ENCODE measurements at places on chromosomes 12 and 14.
A peak's percentile ranks its signal among the peaks of the same experiment; 100 is the strongest.

DNA sequence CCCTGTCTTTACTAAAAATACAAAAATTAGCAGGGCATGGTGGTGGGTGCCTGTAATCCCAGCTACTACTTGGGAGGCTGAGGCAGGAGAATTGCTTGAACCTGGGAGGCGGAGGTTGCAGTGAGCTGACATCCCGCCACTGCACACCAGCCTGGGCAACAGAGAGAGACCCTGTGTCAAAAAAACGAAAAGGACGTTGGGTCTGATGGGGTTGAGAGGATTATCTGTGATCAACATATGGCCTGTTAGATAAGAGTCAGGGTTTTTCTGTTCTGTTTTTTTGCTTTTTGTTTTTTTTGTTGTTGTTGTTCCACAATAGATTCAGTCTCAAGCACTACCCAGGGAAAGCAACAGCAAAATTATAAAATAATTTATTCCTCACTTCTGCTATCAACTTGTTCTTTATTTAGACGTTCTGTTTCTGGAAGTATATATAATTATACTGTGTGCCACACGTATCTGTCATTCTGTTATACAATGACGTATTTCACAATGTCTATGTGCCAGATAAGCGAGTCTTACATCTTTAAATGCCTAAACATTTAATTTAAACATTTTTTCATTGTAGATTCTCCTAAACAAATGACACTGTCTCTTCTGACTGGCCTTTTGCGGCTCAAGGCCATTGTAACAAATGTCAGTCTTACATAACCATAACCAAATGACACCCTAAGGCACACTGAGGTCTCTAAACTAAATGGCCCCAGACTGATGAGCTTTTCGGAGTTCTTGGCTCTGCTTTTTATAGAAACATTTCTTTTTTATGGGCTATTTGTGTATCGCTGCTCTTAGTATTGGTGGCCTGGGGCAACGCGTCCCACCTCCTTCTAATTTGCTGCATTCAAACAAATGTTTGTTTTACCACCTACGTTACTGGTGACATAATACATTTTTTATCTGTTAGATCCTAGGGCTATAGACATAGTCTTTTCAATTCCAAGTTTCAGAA, 7.2 kb upstream of the P2RX4 start:
- peak; percentile 58 for DNase-seq

DNA sequence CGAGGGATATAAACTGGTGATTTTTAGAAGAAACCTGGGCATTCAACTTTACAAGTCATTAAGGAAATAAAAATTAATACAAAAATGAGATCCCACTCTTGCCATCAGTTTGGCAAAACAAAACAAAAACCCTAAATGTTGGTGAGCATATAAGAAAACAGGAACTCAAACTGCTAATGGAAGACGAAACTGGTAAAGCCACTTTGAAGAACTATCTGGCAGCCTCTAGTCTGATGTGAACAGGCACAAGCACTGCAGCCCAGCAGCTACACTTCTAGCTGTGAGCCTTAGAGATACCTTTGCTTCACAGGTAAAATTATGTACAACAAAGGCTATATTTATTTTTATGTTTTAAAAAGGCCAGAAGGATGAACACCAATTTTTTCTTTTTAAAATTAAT, 459.6 kb downstream of the ZFP36L1 start:
- no peak for DNase-seq

DNA sequence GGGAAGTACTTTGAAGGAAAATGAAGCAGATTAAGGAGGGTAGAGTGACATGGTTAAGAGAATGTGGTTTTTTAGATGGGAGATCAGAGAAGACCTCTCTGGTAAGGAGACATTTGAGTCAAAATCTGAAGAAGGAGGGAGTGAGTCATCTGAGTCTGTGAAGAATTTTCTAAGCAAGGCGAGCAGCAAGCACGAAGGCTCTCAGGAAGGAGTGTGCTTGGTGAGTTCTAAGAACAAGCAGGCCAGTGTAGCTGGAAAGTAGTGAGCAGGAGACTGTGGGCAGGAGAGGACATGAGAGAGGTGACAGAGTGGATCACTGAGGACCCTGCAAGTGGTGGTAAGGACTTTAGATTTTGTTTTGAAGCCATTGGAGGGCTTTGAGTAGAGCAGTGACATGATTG, 76.3 kb upstream of the FUT8 start:
- no peak for DNase-seq

DNA sequence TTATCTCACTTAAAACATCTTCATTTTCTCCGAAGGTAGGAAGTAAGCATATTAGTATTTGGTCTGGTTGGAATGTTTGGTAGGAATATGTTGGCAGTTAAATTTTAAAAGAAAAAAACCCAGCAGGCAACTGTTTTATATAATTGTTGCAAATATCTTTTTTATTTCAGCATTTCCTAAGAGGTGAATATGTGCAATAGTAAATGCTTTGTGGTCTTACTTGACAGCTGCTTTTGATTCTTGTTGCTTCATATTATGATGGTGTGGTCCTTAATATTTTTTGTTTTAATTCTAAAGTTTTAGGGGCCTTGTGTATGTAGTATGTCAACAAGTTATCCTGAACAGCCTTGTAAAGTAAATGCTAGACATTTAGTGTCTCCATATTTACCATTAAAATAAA, 6.3 kb downstream of the TRAFD1 start:
- DNase-seq = no peak

GRCh38 chr14:100134586-100134985, 24.9 kb downstream of the DEGS2 start:
- no peak for DNase-seq

DNA sequence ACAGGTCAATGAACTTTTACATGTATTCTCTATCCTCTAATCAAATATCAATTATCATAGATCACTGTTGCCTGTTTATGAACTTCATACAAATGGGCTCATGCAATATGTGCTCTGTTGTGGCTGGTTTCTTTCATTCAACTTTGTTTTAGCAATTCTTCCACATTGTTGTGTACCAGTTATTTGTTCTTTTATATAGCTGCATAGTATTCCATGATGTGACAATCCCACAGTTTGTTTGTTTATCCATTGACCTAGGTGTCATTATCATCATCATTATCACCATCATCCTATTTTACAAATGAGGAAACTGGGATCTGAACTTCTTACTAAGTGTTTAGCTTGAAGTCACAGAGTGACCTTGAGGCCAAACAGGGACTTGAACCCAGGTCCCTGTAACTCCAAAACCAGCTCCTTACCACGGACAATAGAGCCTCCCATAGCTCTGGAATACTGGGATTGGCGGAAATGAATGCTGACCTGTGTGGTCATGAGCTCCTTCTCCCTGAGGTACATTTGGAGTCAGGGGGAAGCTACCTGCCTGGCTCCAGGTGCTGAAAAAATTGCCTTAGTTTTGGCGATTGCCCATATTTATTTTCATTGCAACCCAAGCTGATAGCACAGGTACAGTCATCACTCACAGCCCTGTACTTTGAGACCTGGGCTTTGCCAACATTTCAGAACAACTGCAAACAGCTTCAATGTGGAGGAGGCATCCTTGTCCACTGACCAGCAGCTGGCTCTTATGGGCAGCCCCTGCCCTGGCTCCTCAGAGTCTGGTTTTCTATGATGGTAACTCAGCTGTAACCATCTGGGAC, 9.2 kb downstream of the ZFP36L1 start:
- DNase-seq = no peak

GRCh38 chr14:77151918-77152588, 10.5 kb upstream of the ZDHHC22 start:
- DNase-seq = peak; percentile 34

Measured in NCI-H82 (cell line).